ENCODE measurements at places on chromosomes 13 and 19.

DNA sequence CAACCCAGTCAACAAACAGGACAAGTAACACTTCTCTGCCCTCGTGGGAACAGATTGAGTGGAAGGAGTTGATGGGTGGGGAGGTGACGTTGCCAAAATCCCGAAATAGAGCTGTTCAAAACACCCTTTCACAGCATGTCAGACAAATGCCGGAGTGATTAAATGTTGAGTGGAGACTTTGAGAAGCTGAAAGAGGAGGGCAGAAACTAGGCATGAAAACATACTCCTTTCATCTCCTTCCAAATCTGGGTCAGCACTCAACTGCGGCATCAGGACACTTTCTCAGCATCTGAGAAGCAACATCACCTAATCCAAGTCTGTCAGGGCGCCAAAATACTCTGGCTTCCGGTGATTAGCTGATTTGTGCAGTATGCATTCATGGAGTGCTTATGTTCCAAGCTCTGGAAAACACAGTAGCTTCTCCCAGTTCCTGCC is 51.5 kb upstream of the MRI1 start:
- peak; percentile 19 for DNase-seq

- no peak for DNase-seq
Measured at GRCh38 chr19:10553943-10554381, 10.3 kb downstream of the ATG4D start.

GRCh38 chr13:90311929-90312328 is 1035.6 kb upstream of the MIR17HG start:
- DNase-seq, result no peak

DNA sequence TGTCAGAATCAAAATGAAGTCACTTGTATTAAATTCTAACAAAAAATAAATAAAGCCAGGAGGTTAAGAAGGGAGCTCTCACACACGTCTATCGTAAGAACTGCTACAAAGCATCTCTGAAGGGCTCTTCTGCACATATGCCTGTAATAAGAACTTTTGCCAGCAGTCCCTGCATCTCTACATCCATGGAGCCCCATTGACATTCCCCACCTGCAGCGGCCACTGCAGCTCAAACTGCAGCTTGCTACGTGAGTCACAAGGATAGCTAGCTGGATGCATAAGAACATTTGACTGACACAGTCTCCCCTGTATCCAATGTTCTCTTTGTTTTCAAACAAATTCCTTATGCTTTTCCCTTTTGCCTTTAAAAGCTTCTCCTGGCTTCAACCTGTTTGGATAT is 68.3 kb downstream of the DNAJC3 start:
- DNase-seq, result no peak

DNA sequence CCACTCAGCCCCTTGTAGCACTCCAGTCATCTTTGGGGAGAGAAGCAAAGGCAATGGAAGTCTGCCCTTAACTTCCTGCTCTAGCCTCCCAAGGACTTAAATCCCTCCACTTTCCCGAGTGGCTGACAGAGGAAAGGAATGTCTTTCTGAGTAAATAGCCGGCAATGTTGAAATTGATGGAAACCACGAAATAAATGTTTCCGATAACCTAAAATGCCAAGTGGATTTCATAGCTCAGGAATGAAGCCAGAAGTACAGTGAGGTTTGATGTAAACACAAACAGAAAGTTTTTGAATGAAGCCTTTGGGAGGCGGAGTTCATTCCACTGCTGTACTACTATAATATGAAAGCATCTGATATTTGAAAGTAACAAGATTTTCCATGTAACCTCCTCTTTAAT is 14.0 kb upstream of the TBC1D4 start:
- peak; percentile 52 for DNase-seq
